ENCODE measurements at places on chromosomes 1 and 21.

- DNase-seq = no peak
These were observed 170.1 kb upstream of the DAB1 start for GRCh38 chr1:57594002-57594401.

GRCh38 chr1:153417136-153417888 lies 992 bp downstream of the S100A7A start:
- no peak for DNase-seq

GRCh38 chr1:31644560-31645273 lies at the start of gene PEF1:
Gene PEF1, minus strand, starts transcription at chr1:31644876. Its CDS starts 12 bp downstream, at chr1:31644864.
- peak; percentile 100 for DNase-seq

GRCh38 chr1:46456411-46456963 lies 33.1 kb upstream of the DMBX1 start:
- no peak for DNase-seq

- no peak for DNase-seq
These were observed 255.9 kb downstream of the LMO4 start for GRCh38 chr1:87584586-87584985.
